RPMI7951 (cell line): ENCODE measurements at places on chromosomes 5 and 9.

- DNase-seq, result peak; percentile 83
These were observed 85.2 kb upstream of the ZBTB43 start for GRCh38 chr9:126719618-126720031.

DNA sequence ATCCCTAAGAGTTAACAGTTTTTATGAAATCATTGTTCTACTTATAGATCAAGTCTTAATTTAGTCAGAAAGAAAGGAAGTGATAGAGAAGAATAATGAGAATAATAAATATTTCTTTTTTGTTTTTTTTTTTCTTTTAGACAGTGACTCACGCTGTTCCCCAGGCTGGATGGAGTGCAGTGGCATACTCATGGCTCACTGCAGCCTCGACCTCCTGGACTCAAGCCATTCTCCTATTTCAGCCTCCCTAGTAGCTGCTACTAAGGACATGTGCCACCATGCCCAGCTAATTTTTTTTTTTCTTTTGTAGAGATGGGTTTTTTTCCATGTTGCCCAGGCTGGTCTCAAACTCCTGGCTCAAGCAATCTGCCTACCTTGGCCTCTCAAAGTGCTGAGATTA lies 11.0 kb downstream of the IFNA21 start:
- peak; percentile 14 for DNase-seq

DNA sequence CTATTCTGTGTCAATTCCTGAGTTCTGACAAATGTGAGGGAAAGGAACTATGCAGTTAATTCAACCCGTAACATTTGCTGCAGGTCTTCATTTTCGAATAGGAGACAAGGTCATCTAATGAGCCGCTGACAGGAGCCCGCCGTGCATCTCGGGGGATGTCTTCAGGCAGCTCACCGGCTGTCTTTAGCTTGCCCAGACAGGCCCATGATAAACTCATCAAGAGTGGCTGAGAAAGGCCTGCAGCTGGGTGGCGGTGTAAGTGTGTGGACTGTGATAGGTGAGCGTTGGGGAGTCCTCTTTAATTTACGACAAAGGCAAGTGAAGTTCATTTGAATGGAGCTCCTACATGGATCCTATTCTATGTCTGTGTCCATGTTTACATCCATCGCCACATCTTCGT lies 190.5 kb downstream of the ADCY2 start:
- DNase-seq, result no peak

DNA sequence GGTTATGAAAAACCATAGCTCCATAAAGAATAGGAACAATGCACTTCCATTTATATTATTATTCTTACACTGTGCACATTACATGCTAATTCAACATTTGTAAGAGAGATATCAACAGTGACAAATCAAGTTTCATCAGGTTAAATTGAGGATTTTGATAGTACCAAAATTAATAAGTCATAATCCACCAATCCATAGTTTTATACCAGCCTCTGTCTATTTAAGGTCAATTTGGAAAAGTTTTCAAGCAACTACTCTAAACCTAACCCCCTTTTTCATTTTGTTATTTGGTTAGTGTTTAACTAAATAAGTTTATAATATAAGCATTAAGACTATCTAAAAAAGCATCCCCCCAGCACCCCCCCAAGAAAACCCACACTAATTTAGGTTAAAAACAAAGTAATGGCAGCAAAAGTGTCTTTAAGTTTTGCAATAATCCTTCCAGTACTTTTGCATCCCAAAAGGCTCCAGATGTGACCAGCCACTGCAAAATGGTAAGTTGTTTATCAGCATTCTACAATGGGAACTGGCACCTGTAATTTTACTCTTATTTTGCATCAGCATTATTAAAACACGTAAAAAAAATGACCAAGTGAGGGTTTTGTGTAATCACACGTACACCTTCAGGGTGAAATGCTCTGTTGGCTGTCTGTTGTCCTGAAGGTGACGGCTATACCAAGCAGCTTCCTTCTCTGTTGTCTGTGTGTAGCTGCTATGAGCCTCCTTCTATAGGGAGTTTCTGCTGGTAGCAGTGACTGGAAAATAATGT lies 36.8 kb upstream of the SSBP2 start:
- peak; percentile 73 for DNase-seq
